Cerebellum (tissue), 4 donors: ENCODE measurements at places on chromosomes 4 and X. TPM values are rescaled to one million over a fixed set of nuclear protein-coding genes. Genes with fewer than 3 reads are reported as not detected.

DNA sequence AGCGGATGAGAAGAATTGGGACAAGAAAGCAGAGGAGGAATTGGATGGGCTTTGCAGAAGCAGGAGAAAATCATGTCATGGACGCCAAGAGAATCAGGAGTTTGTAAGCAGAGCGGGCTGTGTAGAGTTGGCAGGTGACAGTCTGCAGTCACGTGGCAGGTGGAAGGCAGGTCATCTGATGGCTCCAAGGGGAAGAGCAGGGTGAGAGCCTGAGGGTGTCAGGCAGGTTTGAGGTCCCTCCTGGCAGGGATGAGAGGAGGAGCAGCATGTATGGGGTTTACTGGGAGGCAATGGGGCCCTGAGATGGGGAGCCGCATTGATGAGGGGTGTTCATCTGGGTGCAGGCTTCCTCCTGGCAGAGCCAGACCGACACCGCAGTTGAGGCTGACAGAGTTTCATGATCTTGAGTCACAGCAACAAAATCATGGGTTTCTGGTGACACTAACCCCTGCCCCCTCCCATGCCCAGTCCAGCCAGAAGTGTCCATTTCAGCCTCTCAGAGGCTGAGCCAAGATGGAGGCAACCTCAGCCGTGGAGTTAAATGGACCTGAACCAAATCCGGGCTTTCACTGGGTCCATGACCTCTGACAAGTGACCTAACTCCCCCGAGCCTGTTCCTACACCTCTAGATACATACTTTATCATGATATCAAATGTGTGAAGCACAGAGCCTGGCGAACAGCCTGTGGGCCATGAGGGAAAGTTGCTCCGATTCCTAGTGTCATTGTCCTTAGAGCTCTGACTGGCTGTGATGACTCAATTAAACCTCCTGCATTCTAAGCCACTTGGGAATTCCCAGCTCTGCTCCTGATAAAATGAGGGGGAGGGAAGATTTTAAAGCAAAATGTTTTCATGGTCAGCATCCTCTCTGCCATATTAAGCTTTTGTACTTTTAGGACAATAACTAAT lies 36.1 kb downstream of the EVC start:
- DNase-seq: no peak

- no peak for DNase-seq
Measured at GRCh38 chr4:120446051-120446567, 379.5 kb upstream of the MAD2L1 start.

Gene DDX3X
- 220 TPM for total RNA-seq

- no peak for DNase-seq
Measured at GRCh38 chr4:140308366-140309123, 64.9 kb upstream of the SCOC start.

DNA sequence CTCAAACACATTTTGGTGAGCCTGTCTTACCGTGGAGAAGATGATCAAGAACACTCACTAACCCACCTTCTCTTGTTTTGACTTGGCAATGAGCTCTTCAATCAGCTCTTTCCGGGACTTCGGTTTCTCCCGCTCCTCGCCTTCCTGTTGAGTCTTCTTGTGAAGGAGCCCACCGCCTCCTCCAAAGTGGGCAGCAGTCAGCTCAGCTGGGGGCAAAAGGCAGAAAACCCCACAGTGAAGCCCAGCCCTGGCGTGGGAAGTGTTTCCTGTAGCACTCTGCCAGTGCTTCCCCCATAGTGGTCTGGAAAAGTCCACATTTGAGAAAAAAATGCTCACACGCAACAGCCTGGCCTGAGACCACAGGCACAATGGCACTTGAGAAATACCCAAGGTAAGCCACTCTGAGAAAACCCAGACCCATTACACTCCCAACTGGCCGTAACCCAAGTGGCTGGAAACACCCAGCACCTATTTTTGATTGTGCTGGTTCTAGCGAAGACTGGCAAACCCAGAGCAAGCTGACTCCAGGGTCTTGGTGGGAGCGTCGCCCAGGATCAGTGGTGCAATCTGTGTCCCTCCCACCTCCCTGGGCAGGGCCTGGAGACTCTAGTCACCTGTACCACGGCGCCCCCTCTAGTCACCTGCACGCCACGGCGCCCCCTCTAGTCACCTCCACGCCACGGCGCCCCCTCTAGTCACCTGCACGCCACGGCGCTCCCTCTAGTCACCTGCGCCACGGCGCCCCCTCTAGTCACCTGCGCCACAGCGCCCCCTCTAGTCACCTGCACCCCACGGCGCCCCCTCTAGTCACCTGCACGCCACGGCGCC lies 8.6 kb downstream of the NOP14 start:
- no peak for DNase-seq

Gene ATP10D
- total RNA-seq: 19.4 TPM

Gene CENPE
- 9.9 TPM for total RNA-seq

- no peak for DNase-seq
Measured at GRCh38 chr4:114088481-114088880, 109.0 kb upstream of the ARSJ start.

DNA sequence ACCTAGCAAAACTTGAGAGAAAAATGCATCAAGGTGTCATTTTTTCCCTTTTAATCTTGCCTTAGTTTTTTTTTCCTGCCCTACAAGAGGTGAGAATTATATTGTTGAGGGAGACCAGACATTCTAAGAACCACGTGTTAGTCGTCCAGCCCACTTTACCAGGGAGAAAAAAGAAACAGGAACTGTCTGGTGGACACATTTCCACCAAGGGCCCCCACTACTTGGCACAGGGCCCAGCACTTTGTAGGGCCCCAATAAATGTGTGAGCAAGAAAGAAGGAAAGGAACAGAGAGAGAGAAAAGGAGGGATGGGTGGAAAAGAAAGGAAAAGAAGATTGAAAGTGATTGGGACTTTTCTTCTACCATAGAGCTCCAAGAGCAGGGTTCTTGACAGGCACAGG lies 3.9 kb upstream of the EGFL6 start:
- no peak for DNase-seq

- no peak for DNase-seq
Measured at GRCh38 chr4:138192113-138192512, 50.0 kb downstream of the SLC7A11 start.
